DMS53 (cell line): ENCODE measurements at places on chromosomes 4 and X.

- peak; percentile 55 for DNase-seq
Measured at GRCh38 chr4:74423104-74423503, 21.8 kb upstream of the AREG start.

GRCh38 chr4:165379678-165380064 lies 863 bp downstream of the CPE start:
- peak; percentile 60 for DNase-seq

DNA sequence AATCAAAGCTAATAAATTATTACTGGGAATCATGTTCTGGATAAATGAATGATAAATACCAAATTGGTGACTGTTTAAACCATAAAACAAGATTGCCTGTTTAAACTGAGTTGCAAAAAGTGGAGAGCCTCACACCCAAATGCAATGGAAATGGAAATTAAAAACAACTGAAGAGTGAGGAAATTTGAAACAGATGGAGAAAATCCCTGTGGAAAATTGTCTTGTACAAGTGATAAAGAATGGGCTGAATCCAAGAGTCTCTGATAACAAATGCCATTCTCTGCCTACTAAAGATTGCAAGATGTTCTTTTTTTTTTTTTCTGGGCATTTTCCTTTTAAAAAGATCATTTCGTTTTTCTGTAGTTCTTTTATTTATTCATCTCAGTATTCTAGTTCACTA lies 426.3 kb downstream of the NLGN4X start:
- no peak for DNase-seq

- DNase-seq = no peak
Measured at GRCh38 chrX:13288671-13289070, 31.2 kb downstream of the ATXN3L start.

- no peak for DNase-seq
Measured at GRCh38 chr4:10466161-10466560, 8.9 kb upstream of the ZNF518B start.

DNA sequence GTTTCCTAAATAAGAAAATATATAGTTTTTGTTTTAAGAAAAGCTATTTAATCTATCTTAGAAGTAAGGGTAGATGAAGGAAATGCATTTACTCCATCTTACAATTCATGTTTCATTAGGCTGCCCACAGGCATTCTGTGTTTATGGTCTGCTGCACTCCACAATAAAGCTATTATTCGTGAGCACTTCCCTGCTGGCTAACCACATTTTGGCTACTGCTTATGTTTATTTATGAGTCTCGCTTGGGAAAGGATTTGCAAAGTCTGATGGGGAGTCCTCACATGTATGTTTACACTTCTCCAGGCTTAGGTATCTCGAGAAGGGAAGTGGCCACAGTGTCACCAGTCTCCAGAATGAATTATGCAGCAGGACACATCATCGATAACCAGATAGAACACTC lies 260.8 kb upstream of the VCX start:
- no peak for DNase-seq

GRCh38 chr4:108320061-108320460 lies 151.3 kb upstream of the LEF1 start:
- peak; percentile 14 for DNase-seq

- no peak for DNase-seq
Measured at GRCh38 chrX:6694977-6695376, 160.1 kb upstream of the VCX3A start.

- DNase-seq = no peak
Measured at GRCh38 chr4:170106900-170107299, 17.1 kb upstream of the AADAT start.

DNA sequence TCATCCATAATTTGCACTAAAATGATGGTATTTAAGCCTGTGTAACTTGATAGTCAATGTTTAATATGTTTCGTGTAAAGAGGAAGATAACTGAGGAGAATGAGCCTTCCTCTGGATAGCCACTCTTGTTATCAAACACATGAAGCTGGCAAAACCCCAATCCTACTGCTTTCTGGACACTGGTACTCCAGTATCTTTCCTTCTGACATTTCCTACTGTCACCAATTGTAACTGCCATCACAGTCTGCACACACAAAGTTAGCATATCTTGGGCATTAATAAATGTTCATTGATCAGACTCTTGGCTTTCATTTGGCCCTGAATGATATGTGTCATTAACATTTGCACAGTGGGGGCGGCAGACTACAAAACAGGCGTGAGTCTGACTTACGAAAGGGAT lies 419.1 kb downstream of the TMA16 start:
- no peak for DNase-seq

DNA sequence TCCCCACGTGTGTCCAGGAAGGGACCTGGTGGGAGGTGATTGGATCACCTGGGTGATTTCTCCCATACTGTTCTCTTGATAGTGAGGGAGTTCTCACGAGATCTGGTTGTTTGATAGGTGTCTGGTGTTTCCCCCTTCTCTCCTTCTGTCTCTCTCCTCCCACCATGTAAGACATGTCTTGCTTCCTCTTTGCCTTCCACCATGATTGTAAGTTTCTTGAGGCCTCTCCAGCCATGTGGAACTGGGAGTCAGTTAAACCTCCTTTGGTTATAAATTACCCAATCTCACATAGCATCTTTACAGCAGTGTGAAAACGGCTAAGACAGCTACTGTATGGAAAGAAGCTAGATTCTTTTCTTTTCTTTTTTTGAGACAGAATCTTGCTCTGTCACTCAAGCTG lies 21.6 kb upstream of the FGG start:
- DNase-seq = no peak

- no peak for DNase-seq
Measured at GRCh38 chrX:136629084-136629750, 18.7 kb upstream of the CD40LG start.

DNA sequence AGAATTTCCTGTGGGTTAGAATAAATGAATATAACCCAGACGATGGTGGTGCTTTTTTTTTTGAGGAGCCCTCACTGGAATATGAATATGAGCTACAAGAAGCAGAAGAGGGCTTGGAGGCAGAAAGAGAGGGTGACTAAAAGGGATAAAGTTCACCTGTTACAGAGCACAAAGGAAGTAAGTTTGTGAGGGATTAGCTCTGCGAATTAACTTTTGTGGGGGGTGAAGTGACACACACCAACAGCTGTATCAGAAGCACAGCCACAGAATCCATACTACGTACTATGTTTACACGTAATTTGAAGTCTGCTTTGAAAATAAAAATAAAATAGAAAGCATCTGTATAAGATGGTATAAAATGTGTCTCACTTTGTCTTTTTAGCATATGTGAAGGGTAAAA lies 963.6 kb upstream of the DIAPH2 start:
- no peak for DNase-seq

- no peak for DNase-seq
Measured at GRCh38 chr4:182521011-182521410, 277.8 kb downstream of the TENM3 start.

DNA sequence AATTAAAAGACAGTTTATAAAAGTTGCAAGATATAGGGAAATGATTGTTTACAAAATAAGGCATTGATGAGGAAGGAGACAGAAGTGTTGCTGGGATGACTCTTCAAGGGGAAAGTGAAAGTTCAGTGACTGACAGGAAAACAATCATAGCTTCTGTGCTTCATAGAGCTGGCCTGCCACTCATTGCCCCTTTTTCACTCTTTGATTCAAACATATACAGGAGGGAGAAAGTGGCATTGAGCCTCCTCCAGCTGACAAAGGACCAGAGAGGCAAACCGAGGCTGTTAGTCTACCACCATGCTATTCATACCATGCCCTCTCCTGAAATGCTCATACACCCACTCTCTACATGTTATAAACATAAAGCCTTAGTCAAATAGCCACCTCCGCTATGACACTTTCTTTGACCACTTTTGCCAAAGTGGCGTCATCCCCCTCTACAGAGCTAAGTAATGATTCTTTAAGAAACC lies 79.2 kb upstream of the ATOH1 start:
- peak; percentile 2 for DNase-seq

- DNase-seq = no peak
Measured at GRCh38 chrX:155314260-155314659, 20.2 kb downstream of the CLIC2 start.

DNA sequence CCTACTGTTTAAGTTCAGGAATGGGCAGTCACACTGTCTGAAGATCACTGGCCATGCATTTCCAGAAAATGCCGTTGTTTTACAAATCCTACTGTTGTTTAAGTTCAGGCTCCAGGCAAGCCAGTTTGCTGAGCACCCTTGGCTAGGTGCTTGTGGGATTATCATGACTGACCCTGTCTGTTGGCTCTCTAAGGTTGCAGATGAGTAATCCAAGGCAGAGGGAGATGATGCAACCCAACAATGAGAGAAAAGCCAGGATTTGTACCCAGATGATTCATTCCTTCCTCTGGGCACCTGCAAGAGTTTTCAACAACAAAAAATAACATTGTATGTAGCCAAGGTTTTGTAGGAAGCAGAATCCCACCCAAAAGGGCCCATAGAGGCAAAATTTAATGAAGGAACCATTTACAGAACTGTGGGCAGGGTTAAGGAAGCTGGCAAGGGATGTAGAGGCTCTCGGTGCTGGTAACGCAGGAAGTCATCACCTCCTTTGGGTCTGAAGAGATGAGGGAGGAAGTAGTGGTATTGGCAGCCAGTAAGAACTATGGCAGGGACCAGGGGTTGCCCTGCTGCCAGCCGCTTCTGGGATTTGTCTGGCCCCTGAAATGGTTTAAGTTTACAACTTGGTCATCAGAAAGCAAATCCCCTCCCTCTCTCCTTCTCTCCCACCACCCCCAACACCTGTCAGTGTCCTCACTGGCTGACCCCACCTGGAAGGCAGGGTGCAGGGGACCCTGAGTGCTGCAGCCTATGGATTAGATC lies 54.8 kb downstream of the MSX1 start:
- DNase-seq = no peak

GRCh38 chr4:177680308-177680707 lies 238.1 kb upstream of the AGA start:
- no peak for DNase-seq

DNA sequence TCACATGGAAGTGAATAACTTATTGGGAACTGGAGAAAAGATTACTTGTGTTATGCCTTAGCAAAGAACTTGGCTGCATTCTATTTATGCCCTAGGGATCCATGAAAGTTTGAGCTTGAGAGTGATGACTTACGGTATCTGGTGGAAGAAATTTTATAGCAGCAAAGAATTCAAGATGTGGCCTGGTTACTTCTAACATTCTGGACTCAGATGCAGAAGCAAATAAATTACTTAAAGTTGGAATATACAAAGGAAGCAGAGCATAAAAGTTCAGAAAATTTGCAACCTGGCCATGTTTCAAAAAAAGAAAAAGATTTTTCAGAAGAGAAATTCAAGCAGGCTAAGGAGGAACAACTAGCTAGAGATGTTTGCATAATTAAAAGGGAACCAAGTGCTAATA lies 252.3 kb upstream of the WDFY3 start:
- no peak for DNase-seq

- no peak for DNase-seq
Measured at GRCh38 chr4:59945277-59945676, 1254.8 kb upstream of the ADGRL3 start.

- no peak for DNase-seq
Measured at GRCh38 chr4:73181231-73181630, 77.4 kb downstream of the ANKRD17 start.

DNA sequence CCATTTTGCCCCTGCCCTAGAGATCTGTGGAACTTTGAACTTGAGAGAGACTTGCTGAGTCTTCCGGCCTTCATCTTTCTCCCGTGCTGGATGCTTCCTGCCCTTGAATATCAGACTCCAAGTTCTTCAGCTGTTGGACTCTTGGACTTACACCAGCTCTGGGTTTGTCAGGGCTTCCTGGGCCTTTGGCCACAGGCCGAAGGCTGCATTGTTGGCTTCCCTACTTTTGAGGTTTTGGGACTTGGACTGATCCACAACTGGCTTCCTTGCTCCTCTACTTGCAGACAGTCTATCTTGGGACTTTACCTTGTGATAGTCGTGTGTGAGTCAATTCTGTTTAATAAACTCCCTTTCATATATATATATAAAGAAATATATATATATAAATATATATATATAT lies 1071.0 kb downstream of the ADGRL3 start:
- no peak for DNase-seq

GRCh38 chrX:135382260-135382659 lies 39.5 kb upstream of the SMIM10L2A start:
- no peak for DNase-seq

- DNase-seq = peak; percentile 87
Measured at GRCh38 chrX:131747173-131747572, 203.3 kb downstream of the OR13H1 start.

- DNase-seq = no peak
Measured at GRCh38 chr4:111934314-111934713, 210.9 kb upstream of the FAM241A start.

- DNase-seq = no peak
Measured at GRCh38 chr4:138788267-138788790, 227.3 kb upstream of the NOCT start.

DNA sequence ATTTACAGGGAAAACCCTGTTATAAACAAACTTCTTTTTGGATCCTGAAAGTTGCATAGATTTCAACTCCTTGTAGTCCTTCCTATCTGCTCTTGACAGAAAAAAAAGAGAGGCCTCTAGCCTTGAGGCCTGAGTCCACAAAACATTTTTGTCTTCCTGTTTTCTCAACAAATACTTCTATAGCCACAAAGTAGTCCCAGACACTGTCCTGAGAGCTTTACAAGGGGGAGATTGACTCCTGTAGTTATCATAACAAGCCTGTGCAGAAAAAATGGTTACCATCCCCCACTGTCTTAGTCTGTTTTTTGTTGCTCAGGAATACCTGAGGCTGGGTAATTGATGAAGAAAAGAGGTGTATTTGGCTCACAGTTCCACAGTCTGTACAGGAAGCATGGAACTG lies 35.2 kb downstream of the PCDH7 start:
- DNase-seq = no peak

GRCh38 chr4:120873554-120873953 lies 49.0 kb downstream of the PRDM5 start:
- DNase-seq = no peak

- no peak for DNase-seq
Measured at GRCh38 chrX:150889131-150889530, 9.3 kb downstream of the CD99L2 start.

DNA sequence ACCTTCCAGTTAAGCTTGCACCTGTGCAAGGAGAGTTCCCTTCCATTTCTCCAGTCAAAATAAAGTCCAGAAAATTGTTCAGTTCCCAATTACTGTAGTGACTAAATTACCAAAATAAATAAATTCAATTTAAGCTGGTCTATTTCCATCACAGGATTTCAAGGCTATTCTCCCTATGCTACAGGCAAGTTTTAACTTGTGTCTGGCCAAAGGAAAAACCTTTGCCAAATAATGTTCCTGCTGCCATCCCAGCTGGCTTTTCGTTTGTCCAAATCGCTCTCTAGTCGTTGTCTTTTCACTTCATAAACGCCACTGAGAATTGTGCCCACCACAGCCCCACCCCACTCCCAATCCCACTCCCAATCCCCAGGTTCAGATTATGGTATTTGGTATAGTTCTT lies 2.4 kb downstream of the KCTD8 start:
- peak; percentile 54 for DNase-seq

GRCh38 chrX:47061238-47061919 lies 16.9 kb upstream of the RGN start:
- DNase-seq = no peak

DNA sequence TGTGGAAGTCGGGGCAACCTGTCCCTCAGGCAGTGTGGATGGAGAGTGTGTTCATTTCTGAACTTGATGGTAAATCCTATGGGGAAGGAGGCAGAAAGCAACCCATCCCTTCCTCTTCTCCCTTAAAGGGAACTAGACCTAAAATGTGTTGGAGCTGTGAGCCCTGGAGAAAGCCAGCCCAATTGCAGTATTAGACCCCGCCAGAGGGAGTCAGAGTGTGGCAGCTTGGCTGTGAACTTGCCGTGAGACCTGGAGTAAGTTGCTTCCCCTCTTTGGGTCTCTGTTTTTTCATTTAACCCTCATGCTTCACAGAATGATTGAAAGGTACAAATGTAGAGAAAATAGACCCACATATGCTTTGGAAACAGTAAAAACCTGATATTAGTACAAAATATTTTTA lies 108.7 kb upstream of the PAK3 start:
- no peak for DNase-seq
